ENCODE measurements at places on chromosomes 4 and X.

- no peak for DNase-seq
Measured at GRCh38 chrX:38275615-38276014, 51.7 kb downstream of the RPGR start.

GRCh38 chrX:130083107-130083490 is 27.2 kb downstream of the ELF4 start:
- DNase-seq = no peak

- DNase-seq = no peak
Measured at GRCh38 chr4:52711272-52711671, 40.0 kb downstream of the ERVMER34-1 start.

GRCh38 chrX:132470831-132471230 is 18.0 kb downstream of the MBNL3 start:
- DNase-seq = no peak

DNA sequence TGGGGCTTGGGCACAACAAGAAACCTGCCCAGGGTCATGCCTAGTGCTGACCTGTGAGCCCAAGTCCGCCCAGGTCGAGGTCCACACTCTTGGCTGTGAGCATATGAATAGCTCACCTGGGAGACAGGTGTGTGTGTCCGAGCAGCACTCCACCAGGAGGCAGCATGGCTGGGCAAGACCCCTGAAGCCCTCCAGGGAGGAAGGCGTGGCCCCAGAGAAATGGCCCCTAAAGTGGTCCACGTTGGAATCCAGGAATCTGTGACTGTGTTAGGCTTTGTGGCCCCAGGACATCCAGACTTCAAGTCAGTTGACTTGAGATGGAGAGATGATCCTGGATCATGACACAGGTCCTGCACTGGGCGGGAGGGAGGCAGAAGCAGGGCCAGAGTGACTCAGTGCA is 138.8 kb downstream of the CPZ start:
- DNase-seq = no peak

DNA sequence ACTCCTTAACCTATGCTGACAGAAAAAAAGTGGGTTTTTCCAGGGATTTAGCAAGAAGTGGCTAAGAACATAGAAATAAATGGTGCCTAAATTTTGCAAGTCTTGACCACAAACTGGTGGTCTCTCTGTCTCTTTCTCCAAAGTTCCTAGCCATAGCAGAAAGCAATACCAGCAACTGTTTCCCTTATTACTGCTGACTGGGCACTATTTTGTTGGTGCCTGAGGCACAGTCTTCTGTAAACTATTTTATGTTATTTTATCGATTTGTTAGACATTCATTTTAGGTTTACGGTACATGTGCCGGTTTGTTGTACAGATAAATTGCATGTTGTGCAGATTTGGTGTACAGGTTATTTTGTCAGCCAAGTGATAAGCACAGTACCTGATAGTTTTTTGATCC is 234.6 kb upstream of the TECRL start:
- no peak for DNase-seq

- DNase-seq = no peak
Measured at GRCh38 chrX:66024570-66024969, 15.3 kb downstream of the VSIG4 start.

- DNase-seq = no peak
Measured at GRCh38 chrX:96182366-96182765, 502.3 kb upstream of the DIAPH2 start.
